ENCODE measurements at places on chromosomes 1 and 21. TPM values are rescaled to one million over a fixed set of nuclear protein-coding genes. Genes with fewer than 3 reads are reported as not detected.

The MYOC gene
- not detected for polyA plus RNA-seq

The TRIM17 gene
- polyA plus RNA-seq: 0.27 TPM

GRCh38 chr1:114517348-114517747, 6.3 kb upstream of the TRIM33 start:
- DNase-seq: no peak

DNA sequence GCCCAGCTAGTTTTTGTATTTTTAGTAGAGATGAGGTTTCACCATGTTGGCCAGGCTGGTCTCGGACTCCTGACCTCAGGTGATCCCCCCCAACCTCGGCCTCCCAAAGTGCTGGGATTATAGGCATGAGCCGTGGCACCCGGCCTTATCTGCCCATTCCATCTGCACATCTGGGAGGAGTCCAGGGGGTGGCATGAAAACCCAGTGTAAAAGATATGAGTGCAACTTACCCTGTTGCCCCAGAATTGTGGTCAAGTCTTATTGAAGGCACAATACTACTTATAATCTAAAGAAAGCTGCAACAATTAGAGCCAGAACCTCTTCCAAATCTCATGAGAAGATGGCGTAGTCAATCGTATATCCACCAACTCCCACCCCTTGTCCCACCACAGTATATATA, 18.4 kb downstream of the CTXND2 start:
- no peak for DNase-seq
